Muscle of back (tissue), 13 donors: ENCODE measurements at places on chromosomes 1 and 21. TPM values are rescaled to one million over a fixed set of nuclear protein-coding genes. Genes with fewer than 3 reads are reported as not detected.

The ADAM30 gene
- not detected for polyA plus RNA-seq

- no peak for DNase-seq
These were observed 72.2 kb downstream of the PLEKHA6 start for GRCh38 chr1:204287466-204287891.

DNA sequence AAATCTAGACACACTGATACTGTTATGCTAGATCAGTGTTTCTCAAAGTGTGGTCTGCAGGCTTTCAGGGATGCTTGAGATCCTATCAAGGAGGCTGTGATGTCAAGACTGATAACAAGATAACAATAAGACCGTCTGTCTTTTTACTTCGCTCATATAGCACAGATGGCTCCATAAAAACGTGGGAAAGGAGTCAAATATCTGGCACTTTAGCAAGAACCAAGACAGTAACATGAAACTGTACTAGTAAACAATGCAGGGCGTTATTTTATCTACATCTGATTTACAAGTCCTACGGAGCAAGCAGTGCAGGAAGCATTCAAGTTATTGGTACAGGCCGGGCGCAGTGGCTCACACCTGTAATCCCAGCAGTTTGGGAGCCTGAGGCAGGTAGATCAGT, 3.6 kb upstream of the SPRR3 start:
- DNase-seq: no peak

- peak; percentile 78 for DNase-seq
These were observed 425.7 kb upstream of the USP24 start for GRCh38 chr1:55640708-55641473.
